ENCODE measurements at places on chromosomes 5 and 9.

DNA sequence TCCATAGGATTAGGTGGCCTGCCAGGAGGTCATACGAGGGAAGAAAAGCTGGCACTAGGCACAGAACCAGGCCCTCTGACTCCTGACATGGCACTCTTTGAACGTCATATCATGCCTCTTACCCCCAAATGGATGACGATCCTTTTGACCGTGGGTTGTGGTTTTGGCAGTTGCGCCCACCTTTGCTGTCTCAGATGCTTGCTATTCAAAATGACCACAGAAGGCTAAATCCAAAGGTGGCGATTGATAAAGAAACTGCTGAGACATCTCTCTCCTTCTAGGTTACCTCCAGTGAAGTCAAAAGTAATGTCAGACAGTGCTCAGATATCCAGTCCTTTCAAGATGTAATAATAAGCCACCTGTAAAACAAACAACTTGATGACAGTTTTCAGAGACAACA is 385.0 kb downstream of the EFNA5 start:
- DNase-seq, result peak; percentile 50

DNA sequence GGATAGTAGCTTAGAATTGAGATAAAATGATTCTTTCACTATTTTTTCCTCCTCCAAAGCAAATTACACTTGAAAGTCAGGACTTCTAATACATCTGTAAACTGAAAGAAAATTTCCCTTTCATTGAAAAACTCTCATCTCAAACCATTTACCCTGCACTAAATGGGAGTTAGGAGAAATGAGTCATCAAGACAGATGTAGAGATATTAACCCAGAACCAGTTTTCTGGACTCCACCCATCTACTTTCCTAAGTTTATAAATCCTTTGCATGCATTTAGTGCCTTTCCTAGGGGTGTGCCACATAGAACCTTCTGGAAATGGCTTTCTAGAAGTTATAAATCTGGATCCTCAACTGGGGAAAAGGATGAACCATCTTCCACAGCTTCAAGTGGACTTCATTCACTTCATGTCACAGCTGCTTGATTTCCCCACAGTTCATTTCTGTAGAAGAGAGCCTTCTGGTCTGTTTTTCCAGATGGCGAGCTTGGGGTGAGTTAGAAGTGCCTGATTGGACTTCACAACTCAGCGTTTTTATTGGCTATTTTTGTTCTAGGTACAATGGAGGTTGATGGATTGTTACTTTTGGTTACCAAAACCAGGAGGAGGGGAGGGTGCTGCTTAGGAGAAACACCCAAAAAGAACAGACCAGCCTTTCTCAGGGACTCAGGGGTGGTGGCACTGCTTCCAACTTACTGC is 72.5 kb upstream of the GPR151 start:
- peak; percentile 12 for DNase-seq

GRCh38 chr9:111300140-111300735 is 29.8 kb downstream of the OR2K2 start:
- no peak for DNase-seq

GRCh38 chr9:981491-981898 is 5.0 kb downstream of the DMRT3 start:
- DNase-seq, result no peak

GRCh38 chr9:94472806-94473360 is 82.0 kb upstream of the PCAT7 start:
- DNase-seq, result no peak

GRCh38 chr9:100474924-100475276 is 2.0 kb downstream of the TMEFF1 start:
- DNase-seq, result no peak

DNA sequence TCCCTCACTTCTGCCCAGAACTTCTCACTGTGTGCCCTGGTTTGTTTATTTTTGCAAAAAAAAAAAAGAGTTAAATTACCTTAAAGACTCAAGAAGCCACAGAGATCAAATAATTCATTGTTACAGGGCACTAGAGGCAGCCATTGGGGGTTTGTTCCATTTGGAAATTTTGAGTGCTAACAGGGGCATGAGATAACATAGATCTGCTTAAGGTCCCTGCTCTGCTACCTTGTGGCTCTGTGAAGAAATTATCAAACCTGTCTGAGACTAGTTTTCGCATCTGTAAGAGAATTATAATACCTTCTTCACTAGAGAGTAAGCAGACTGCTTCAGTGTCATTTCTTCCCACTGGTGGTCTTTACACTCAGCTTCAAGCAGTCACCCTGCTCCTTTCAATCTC is 394 bp downstream of the TLR4 start:
- DNase-seq, result no peak

DNA sequence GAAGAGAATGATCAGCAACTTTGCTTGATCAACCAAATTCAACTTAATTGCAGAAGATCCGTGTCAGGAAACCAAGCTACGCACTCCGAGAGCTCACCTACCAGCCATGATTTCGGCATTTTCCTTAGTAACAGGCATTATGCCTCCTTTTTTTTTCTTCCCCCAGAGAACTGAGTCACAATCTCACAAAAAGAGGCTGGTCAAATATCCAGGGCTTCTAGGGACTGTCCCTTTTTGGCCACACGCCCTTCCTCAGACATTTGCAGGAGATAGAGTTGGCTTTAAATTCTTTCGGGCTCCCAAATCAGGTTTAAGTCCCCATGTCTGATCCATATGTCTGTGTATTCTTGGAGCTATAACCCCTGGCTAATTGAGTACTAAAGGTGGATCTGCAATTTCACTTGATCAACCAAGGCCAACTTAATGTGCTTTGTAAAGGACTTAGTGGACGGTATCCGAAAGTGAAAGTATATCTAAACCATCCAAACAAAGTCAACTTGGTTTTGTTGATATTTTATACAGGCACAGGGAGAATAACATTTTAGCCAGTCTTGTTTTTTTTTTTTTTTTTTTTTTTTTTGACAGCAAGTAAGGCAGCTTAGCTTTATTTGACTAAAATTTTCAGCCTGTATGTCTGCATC is 100.8 kb upstream of the TBCA start:
- DNase-seq, result no peak

GRCh38 chr5:136984772-136985446 is 514.2 kb downstream of the SPOCK1 start:
- DNase-seq, result no peak

- no peak for DNase-seq
Observed at GRCh38 chr5:61159836-61160235, 2.4 kb downstream of the SMIM15 start.

- DNase-seq, result no peak
Observed at GRCh38 chr5:59500014-59500413, 393.5 kb downstream of the PDE4D start.

GRCh38 chr5:158234323-158235158 is 375.6 kb upstream of the CLINT1 start:
- DNase-seq, result no peak

GRCh38 chr5:67094476-67095300 is 101.9 kb downstream of the CD180 start:
- peak; percentile 74 for DNase-seq

DNA sequence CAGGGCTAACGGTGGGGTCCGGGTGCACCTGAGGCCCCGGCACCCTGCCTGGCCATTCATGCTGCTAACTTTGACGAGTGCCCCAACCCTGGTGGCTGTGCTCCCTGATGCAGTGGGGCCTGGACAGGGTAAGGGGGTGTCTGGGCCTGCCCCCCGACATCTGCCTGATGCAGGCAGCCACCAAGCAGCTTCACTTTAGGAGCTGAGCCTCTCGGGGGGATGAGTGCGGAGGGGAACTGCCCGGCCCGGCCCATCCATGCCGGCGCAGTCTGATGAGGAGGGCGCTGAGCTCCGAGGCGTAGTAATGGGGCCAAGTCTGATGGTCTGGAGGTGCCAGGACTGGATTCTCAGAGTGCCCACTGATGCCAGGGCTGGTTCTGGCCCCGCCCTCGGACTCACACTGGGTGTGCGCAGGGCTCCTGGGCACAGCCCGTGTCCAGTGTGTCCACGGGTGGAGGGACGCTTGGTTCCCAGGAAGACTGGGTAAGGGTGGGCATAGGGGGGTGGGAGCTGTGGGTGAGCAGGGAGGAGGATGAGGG is 16.5 kb downstream of the DNLZ start:
- DNase-seq, result no peak

DNA sequence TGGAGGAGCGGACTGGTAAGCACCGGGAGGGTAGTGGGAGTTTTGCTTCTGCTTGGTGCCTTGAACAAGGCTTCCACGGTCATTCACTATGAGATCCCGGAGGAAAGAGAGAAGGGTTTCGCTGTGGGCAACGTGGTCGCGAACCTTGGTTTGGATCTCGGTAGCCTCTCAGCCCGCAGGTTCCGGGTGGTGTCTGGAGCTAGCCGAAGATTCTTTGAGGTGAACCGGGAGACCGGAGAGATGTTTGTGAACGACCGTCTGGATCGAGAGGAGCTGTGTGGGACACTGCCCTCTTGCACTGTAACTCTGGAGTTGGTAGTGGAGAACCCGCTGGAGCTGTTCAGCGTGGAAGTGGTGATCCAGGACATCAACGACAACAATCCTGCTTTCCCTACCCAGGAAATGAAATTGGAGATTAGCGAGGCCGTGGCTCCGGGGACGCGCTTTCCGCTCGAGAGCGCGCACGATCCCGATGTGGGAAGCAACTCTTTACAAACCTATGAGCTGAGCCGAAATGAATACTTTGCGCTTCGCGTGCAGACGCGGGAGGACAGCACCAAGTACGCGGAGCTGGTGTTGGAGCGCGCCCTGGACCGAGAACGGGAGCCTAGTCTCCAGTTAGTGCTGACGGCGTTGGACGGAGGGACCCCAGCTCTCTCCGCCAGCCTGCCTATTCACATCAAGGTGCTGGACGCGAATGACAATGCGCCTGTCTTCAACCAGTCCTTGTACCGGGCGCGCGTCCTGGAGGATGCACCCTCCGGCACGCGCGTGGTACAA is 556 bp downstream of the PCDHGC3 start:
- DNase-seq, result peak; percentile 76

GRCh38 chr5:138180183-138180782 is 1.4 kb downstream of the KIF20A start:
- DNase-seq, result peak; percentile 75

DNA sequence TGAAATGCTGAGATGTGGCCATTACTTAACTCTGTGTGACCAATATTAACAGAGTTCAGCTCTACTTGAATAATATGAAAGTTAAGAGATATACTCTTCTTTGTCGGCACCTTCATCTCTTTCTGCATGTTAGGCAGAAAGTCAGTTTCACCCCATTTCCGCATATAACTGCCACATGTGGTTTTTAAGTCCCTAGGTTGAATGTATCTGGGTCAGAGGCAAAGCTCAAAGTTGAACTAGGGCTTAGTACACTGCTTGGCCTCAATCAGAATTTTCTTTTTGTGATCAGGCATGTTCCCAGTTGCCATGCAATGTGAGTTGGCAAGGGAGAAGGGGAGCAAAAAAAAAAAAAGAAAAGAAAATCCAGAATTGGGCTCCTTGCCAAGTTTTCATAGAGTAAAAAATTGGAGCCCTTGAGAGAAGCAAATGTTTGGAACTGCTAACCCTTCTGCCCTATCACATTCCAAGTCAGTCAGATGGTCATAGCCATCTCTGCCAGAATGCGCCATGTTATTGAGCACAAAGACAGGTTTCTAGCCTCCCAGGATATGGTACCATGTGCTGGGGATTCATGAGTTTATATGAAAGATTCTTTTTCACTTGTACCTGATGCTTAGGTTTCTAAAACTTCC is 251.2 kb upstream of the RORB start:
- DNase-seq, result no peak

DNA sequence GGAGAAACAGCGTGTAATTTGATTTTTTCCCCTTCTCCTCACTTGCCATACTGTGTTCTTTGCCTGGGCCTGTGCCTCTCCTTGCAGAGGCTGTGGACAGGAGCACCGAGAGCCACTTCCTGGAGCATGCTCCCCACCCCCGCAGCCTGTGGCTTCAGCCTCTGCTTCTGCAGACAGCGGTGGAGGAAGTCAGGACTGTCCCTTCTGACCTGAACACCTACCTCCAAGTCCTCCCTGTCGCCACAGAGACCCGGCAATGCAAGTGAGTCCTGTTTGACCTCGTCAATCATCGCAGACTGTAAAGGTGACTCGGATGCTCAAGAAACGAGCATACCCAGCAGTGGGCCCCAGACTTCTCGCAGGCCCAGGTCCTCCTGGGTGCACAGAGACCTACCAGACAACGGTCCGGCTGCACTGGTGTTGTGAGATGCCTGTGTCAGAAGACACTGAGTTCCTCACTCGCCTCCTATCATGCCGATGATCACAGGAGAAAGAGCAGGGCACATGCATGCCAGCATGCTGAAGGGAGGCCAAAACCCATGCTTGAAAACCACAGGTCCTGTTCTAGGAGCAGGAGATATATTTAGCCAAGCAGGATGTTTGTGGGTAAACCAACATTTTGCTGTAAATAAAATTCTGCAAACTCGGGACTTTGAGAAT is 198.8 kb downstream of the AUH start:
- peak; percentile 56 for DNase-seq

GRCh38 chr9:114250648-114251047 is 72.2 kb upstream of the ORM1 start:
- DNase-seq, result no peak

- no peak for DNase-seq
Observed at GRCh38 chr9:14262827-14263226, 51.1 kb downstream of the NFIB start.

- no peak for DNase-seq
Observed at GRCh38 chr5:173055722-173055982, 500 bp upstream of the CREBRF start.

DNA sequence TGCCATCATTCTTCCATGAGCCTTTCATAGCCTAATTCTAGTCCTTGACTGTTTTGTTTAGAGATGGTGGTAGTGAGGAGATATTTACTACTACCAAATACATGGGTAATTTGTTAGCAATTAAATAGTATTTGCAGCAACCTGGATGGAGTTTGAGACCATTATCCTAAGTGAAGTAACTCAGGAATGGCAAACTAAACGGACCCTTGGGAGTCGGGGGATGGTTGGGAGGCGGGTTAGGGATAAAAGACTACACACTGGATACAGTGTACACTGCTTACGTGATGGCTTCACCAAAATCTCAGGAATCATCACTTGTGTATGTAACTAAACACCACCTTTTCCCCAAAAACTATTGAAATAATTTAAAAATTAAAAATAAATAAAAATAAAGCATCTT is 809.2 kb upstream of the ZNF608 start:
- no peak for DNase-seq

DNA sequence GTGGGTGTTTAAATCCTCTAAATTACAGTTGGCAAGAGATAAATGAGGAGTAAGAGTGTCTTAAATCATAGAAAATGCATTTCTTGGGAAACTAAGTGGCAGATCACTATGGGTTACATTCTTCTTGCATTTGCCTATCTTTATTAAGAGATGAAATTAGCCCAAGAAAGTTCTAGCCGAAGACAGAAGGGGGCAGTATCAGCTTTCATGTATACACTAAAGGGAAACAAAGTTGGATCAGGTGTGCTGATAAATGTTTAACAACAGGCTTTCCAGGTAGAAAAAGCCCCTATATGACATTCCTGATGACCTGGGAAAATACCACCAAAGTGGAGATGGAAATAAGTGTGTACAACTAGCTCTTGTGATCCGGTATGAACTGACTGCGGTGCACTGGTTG is 81.9 kb upstream of the TLR4 start:
- no peak for DNase-seq

DNA sequence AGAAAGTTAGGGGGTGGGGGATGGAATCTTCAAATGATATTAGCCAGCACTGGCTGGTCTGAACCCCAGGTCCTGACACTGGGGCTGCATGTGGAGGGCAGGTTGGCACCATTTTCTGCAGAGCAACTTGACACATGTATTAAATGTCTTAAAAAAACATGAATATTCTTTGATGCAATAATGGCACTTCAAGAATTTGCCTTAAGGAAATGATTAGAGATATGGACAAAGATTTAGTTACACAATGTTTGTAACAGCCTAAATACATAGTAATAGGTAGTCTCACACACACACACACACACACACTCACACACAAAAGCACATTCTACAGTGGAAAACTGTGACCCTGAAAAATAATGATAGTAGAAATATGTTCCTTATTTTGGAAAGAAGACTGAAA is 3.6 kb downstream of the SVEP1 start:
- no peak for DNase-seq
